ENCODE measurements at places on chromosomes 2 and 18.

DNA sequence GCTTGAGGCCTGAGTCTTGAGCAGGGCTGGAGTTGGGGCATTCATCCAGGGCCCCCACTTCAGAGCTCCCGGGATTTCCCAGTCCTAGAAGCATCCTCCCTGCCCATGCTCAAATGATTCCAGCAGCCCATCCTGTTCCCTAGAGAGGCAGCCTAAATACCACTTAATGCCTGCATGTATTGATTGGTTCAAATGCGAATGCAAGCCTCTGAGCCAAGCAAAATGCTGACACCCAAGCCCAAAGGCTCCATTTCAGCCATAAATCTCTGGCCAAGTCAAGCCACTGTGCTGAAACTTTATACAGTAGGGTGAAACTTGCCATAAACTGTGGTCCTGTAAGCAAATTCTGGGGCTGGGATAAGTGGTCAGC lies 279.8 kb downstream of the CLIP4 start:
- DNase-seq: no peak

- no peak for DNase-seq
These were observed 117.4 kb downstream of the PIEZO2 start for GRCh38 chr18:11031966-11032365.

- DNase-seq: no peak
These were observed 70.6 kb upstream of the ITGB6 start for GRCh38 chr2:160270571-160271113.

- no peak for DNase-seq
These were observed 25.3 kb upstream of the SERTAD2 start for GRCh38 chr2:64678771-64679590.

DNA sequence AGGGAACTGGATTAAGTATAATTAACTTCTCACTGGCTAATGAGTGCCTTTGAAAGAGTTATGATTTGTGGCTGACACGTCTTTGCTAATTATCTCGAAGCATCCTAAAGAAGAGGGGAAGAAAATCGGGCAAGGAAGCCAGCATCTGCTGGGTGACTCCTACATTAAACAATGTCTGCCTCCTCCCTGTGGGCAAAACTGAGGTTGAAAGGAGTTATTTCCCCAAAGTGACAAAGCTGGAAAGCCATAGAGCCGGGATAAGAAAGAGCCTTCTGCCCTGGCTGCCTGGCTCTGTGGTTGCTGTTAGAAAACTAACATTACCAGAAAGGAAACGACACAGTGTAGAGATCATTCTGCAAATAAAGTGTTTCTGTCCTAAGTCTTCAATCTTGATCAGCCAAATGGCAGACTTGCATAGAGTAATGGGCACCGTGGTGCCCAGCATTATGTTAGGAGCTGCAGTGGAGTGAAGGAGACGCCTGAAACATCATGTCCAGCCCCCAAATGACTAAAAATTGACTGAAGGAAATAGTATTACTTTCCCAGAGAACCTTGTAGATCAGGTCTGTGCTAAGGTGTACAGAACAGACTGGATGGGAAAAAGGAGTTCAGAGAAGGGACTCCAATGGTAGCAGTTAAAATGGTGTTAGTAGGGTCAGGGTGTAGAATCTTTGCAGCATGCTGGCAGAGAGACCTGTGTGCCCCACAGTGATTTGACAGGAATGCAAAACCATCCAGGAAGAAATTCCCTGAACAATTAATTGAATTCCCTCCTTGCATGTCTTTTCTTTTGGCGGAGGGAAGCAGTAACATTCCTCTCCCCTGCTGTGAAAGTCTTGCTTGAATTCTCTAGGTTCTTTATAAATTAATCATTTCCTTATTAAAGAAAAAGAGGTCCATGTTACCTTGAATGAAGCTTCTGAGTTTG lies 44.4 kb downstream of the ALPK2 start:
- DNase-seq: no peak

DNA sequence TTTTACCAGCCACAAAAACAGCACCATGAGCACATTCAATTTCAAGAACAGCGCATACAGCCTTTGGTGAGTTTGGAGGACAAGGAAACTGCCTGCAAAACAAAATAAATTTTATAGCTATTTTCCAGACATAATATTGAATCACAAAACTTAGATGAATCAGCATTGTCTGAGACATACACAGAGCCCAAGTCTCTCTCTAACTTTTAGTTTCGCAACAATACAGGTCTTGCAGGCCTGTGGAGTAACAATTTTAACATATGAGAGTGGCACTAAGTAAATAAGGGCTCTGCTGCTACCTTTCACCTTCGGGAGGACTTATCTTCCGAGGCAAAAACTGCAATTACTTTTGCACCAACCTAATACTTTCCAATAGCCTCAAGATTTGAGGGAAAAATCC lies 56.1 kb upstream of the PEX13 start:
- no peak for DNase-seq

GRCh38 chr18:56196495-56197225 lies 441.7 kb downstream of the TXNL1 start:
- no peak for DNase-seq

- no peak for DNase-seq
These were observed 20.9 kb downstream of the TSN start for GRCh38 chr2:121776361-121776760.

- peak; percentile 8 for DNase-seq
These were observed 185.4 kb downstream of the TFCP2L1 start for GRCh38 chr2:121099329-121100290.

DNA sequence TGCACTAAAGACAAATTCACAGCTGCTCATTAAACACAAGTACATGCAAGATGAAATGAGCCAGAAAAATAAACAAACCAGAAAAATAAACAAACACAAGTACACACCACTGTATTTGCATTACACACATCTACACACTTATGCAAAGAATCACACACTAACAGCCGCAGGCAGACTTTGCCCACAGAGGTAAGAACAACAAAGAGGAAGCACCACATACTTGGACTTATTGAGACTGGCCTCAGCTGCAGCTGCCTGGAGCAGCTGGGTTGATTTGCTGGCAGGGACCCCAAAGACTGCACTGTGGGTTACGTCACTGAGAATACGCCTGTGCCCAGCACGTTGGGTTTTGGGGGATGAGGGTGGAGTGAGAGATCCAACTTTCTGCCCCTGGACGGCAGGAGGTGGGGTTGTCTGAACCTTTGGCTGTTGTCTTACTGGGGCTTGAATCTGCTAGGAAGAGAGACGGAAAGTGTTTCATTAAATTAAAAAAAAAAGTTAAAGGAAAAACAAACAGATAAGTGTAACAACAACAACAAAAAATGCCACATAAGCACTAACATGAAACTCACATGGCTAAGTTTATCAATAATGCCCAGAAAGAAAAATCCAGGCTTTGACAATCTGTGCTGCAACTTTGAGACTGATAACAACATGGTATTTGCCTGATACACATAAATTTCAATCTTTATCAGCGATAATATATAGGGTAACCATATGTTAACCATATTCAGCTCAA lies 71.9 kb upstream of the NFU1 start:
- no peak for DNase-seq

GRCh38 chr18:47209171-47209570 lies 33.0 kb upstream of the IER3IP1 start:
- DNase-seq: no peak

- DNase-seq: no peak
These were observed 1058.4 kb upstream of the ACVR2A start for GRCh38 chr2:146786396-146786795.

GRCh38 chr2:46950314-46950713 lies 34.7 kb upstream of the MCFD2 start:
- DNase-seq: no peak

DNA sequence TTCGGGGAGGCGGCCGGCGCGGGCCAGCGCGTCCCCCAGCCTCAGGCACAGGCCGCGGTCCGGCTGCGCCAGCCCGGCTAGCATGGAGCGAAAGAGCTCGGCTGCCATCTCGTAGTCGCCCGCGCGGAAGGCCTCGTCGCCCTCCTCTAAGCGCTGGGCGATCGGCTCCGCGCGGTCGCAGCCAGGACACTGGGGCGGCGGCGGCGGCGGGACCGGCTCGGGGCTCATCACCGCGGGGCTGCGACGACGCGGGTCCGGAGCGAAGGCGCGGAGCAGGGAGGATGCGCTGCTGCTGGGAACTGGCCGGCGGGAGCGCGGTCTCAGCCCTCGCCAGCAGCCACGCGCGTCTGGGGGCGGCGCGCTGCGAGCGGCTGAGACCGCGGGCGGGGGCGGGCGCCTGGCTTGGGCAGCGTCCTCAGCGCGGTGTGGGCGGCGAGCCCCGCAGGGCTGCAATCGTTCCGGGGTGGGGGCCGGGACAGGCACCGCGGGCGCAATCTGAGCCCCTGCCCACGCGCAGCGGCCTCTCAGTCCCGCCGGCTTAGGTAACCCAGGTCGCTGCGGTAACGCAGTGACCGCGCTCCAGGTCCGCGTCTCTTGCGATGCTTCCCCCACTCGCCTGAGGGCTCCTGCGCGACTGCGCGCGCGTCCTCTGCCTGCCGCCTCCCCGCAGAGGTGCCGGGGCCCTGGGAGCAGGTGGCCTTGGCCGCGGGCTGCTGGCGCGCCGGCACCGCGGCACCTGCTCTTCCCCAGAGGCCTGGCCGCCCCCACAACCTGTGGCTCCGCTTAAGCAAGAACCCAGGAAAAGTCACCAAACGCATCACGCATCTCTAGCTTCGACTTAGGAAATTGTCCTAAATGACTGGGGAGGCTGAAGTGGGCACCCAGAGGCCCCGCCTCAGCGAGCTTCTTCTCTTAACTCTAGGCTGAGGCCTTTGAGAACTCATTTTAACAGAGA lies at the start of gene LONRF2:
Gene LONRF2 (minus strand): TSS at position 636 of the 955 bp plus-strand sequence. CDS start 408 bp downstream, at position 228.
- peak; percentile 78 for DNase-seq

GRCh38 chr2:19767899-19768298 lies 133.9 kb downstream of the TTC32 start:
- no peak for DNase-seq

GRCh38 chr2:11996618-11997017 lies 250.2 kb downstream of the LPIN1 start:
- no peak for DNase-seq

GRCh38 chr2:29106980-29107388 lies 8.2 kb upstream of the CLIP4 start:
- peak; percentile 87 for DNase-seq

- DNase-seq: no peak
These were observed 61.1 kb downstream of the SMCHD1 start for GRCh38 chr18:2716394-2717326.

DNA sequence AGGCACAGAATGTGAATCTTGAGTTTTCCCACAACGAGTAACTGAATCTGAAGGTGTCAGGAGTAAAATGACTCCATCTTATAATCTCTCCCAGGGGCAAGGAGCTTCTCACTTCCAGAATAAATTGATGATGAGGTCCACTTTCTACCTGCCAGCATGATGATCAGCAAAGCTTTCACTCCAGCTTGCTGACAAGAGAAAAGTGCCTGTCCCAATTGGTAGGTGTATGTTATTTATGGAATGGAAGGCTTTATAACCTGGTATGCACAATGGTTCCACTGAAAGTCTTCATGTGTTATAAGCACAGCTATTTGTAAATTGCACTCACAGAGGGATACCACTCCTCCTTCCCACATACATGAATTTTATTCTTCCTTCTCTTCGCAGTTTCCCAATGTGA lies 401.0 kb upstream of the UBE2E3 start:
- no peak for DNase-seq

DNA sequence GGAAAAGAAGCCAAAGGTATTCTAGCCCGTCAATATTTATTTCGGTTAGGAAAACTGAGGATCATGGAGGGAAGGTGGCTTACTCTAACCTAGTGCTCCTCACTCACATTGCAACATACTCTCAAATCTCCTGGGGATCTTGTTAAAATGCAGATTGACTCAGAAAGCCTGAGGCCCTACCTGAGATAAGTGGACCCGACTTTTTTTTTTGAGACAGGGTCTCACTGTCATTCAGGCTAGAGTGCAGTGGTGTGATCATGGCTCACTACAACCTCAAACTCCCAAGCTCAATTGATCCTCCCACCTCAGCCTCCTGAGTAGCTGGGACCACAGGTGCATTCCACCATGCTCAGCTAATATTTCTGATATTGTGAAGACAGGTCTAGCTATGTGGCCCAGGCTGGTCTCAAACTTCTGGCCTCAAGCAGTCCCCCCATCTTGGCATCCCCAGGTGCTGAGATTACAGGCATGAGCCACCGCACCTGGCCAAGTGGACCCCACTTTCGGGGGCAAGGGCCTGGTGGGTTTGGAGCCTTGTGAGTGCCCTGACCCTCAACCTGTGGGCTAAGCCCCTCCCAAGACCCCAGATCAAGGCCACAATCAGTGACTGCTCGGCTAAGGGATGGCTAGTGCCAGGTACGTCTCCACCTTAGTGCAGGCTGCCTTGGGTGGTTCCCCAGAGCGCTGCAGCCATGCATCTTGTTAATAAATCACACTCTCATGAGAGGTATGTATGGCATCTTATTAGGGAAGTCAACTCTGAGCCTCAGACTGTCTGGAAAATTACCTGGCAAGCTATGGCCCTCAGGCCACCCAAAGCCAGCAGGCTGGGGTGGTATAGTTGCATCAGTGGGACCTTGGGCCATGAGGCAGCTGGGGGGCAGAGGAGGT lies 1.1 kb upstream of the NEURL3 start:
- no peak for DNase-seq

DNA sequence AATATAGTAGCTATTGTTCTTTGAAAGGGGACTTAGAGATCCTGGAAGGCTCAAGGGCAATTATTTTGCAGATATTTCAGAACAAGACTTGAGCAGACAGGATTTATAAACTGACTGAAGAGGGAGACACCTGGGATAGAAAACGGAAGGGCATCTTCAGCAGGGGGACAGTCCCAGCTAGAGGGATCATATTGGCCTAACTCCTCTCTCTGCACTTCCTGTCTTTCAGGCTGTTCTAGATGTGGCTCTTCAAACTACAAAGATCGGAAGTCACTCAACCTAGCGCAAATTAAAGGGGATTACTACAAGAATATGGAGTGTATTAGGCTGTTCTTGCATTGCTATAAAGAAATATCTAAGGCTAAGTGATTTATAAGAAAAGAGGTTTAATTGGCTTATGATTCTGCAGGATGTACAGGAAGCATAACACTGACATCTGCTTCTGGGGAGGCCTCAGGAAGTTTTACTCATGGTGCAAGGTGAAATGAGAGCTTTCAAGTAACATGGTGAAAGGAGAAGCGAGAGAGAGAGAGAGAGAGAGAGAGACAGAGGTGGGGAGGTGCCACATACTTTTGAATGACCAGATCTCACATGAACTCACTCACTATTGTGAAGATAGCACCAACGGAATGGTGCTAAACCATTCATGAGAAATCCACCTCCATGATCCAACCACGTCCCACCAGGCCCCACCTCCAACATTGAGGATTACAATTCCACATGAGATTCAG lies 5.3 kb upstream of the CTIF start:
- no peak for DNase-seq

- DNase-seq: no peak
These were observed 62.8 kb upstream of the SP3 start for GRCh38 chr2:174027956-174028355.

- no peak for DNase-seq
These were observed 152.5 kb downstream of the NRXN1 start for GRCh38 chr2:50879457-50879856.

- no peak for DNase-seq
These were observed 468.1 kb upstream of the FANCL start for GRCh38 chr2:58709274-58709673.

- DNase-seq: peak; percentile 34
These were observed 235.7 kb downstream of the CDCA7 start for GRCh38 chr2:173590276-173590861.

GRCh38 chr2:47334356-47335136 lies 68.4 kb upstream of the MSH2 start:
- DNase-seq: peak; percentile 61

All from COR-L47 (cell line).